CD8-positive, alpha-beta memory T cell (primary cell): ENCODE measurements at places on chromosomes 3 and 15. TPM values are rescaled to one million over a fixed set of nuclear protein-coding genes. Genes with fewer than 3 reads are reported as not detected.

- no peak for DNase-seq
- no peaks in the 10 kb centered on the region for H3K4me1 ChIP-seq
- H3K27me3 ChIP-seq: no peaks in the 10 kb centered on the region
- no peaks in the 10 kb centered on the region for H3K36me3 ChIP-seq
- H3K27ac ChIP-seq: no peak overlapping the region
Observed at GRCh38 chr15:27054426-27054825, 83.4 kb downstream of the GABRG3 start.

- no peak overlapping the region for H3K4me3 ChIP-seq
- no peaks in the 10 kb centered on the region for H3K36me3 ChIP-seq
- no peaks in the 10 kb centered on the region for H3K4me1 ChIP-seq
- no peaks in the 10 kb centered on the region for H3K27me3 ChIP-seq
- H3K27ac ChIP-seq: no peak overlapping the region
- DNase-seq: no peak
Observed at GRCh38 chr3:193240436-193240849, 579 bp upstream of the PLAAT1 start.

GRCh38 chr3:153469162-153469561 lies 307.1 kb downstream of the RAP2B start:
- no peaks in the 10 kb centered on the region for H3K4me1 ChIP-seq

DNA sequence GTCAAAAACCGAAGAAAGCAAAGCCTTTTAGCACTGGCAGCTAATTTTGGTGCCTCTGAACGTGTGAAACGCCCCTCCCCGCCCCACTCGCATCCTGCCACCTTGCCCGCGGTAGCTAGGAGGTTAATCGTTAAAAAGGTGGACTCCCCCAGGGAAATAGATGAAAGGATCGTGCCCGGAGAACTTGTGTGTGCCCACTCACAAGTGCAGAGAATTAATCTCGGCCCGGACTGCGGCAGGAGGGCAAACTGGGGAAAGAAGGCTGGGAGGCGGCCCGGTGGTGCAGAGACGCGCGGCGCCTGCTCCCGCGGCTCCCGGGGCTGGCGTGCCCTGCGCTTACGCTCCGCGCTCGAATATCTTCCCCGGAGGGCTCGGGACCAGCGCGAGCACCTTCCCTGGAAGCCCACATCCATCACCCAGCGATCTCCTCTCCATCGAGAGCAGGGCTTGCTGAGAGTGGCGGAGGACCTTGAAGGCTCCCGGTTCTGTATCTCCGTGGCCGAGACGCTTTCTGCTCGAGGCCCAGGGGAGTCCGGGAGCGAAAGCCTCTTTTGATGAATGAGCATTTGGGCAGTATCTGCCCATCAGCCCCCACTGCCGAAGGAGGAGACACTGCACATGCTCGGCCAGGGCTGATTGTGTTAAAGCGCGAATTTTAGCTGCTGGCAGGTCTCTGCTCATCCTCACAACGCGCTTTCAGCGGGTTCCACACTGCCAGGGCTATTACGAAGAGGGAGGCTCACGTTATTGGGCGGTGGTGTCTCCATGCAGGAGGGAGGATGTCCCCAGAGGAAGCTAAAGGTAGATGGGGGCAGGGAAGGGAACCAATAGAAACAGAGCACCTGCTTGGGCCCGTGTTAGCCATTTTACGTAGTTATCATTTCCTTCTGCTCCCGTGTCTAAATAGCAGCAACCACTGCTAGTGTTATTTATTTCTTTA lies 1.3 kb upstream of the SPTSSB start:
- H3K27me3 ChIP-seq: peaks cover 17% of the 10 kb centered on the region
- peaks cover 16% of the 10 kb centered on the region for H3K4me1 ChIP-seq
- no peak overlapping the region for H3K27ac ChIP-seq
- H3K4me3 ChIP-seq: peak overlapping the region; percentile 54
- DNase-seq: peak; percentile 22
- H3K36me3 ChIP-seq: no peaks in the 10 kb centered on the region

IL12A gene
- polyA plus RNA-seq: 0.79 TPM

DNA sequence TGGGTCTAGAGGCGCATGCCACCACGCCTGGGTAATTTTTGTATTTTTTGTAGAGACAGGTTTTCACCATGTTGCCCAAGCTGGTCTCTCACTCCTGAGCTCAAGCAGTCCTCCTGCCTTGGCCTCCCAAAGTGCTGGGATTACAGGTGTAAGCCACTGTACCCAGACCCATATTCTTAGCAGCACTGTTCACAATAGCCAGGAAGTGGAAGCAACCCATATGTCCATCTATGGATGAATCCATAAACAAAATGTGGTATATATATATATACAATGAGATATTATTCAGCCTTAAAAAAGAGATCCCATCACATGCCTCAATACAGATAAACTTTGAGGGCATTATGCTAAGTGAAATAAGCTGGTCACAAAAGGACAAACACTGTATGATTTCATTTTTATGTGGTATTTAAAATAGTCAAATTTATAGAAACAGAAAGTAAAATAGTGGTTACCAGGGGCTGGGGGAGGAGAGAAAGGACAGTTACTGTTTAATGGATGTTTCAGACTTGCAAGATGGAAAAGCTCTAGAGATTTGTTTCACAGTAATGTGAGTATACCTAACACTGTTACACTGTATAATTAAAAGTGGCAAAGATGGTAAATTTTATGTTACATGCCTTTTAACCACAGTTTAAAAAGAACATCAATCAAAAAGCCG lies 35.7 kb upstream of the GRAMD1C start:
- peaks cover 25% of the 10 kb centered on the region for H3K36me3 ChIP-seq
- H3K27me3 ChIP-seq: no peaks in the 10 kb centered on the region
- H3K4me3 ChIP-seq: no peak overlapping the region
- DNase-seq: no peak
- H3K27ac ChIP-seq: no peak overlapping the region
- no peaks in the 10 kb centered on the region for H3K4me1 ChIP-seq

DYNLT2B gene
- polyA plus RNA-seq: 10.9 TPM

SH2D7 gene
- not detected for polyA plus RNA-seq

DNA sequence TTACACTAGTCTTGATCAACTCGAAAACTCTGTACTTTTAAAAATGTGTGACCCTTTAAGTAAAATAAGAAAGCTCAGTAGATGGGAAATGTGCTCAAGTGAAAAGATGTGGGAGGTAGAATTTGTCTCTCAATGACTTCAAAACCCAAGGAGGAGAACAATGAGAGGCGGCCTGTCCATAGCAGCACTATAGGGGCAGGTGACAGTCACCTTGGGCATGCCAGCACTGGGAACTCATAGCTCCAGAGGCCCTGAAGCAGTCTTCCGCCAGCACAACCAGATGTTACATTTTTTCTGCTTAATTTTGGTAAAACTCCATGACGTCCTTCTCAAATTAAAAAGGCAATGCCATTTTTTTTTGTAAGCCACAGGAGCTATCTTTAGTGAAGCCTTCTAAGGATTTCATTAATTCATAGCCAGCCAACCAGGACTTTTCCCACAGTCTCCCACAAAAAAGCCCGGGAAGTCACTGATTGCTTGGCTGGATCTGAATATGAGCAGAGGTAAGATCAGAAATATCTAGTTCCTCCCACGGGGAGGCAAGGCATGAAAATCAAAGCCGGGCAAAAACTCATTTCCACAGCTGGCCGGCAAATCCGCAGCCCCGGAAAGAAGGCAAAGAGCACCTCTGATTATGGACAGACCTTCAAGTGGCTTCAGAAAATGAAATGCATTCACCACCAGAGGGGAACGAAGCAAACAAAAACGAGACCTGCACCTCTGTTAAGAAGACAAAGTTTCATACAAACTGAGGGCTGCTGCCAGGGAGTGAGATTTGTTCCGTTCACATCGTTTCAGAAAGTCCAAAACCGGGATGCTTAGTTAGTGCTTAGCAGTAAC lies 10.5 kb downstream of the IL17RD start:
- peaks cover 8% of the 10 kb centered on the region for H3K4me1 ChIP-seq
- DNase-seq: no peak
- no peak overlapping the region for H3K4me3 ChIP-seq

DNA sequence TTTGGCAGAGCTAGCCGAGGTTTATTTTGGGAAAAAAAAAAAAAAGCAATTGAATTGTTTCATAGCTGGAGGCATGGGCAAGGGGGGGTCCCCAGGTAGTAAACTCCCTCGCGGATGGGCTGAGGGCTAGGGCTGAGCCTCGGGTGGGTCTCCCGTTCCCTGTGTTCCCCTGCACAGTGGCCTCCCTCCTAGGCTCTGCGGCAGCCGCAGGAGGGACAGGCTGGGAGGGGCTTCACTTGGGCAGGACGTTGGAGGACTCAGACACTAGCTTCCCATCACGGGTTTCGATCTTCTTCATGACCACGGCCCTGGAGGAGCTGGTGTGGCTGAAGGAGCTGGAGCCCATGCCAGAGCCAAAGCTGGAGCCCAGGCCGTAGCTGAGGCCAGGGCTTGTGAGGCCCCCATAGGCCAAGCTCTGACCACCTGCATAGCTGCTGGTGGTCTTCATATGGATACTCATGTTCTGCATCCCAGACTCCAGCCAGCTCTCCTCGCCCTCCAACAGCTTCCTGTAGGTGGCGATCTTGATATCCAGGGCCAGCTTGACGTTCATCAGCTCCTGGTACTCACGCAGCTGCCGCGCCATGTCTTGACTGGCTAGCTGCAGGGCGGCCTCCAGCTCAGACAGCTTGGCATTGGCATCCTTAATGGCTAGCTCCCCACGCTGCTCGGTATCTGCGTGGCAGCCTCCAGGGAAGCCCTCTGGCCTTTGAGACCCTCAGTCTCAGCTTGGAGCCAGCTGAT lies 64.0 kb upstream of the CDAN1 start:
- H3K36me3 ChIP-seq: no peaks in the 10 kb centered on the region
- no peaks in the 10 kb centered on the region for H3K4me1 ChIP-seq
- H3K4me3 ChIP-seq: no peak overlapping the region
- H3K27ac ChIP-seq: no peak overlapping the region
- DNase-seq: no peak

SCN5A gene
- not detected for polyA plus RNA-seq

DNA sequence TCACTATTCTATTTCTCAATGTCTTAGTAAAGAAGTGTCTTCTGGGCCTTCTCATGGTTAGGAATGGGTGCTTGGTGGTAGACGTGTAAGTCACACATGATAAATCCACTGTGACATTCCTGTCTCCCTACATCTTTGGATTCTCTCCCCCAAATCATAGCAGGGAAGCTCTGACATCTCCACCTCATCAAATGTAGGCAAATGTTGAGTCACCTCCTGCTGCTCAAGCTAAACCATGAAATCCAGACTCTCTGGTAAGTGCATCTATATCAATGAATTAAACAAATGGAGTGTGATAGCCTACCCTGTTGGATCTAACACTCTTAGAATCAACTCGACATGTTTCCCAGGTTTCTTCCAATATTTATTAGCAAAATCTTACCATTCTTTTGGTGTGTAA lies 42.8 kb upstream of the RPL35A start:
- no peak overlapping the region for H3K4me3 ChIP-seq
- no peaks in the 10 kb centered on the region for H3K27me3 ChIP-seq
- no peaks in the 10 kb centered on the region for H3K4me1 ChIP-seq

GRCh38 chr3:147393261-147393942 lies 12.9 kb downstream of the ZIC4 start:
- DNase-seq: no peak
- H3K27me3 ChIP-seq: peaks cover 16% of the 10 kb centered on the region
- H3K4me3 ChIP-seq: no peak overlapping the region
- H3K27ac ChIP-seq: no peak overlapping the region

CELF6 gene
- not detected for polyA plus RNA-seq

- H3K4me1 ChIP-seq: peaks cover 14% of the 10 kb centered on the region
- H3K4me3 ChIP-seq: no peak overlapping the region
- no peaks in the 10 kb centered on the region for H3K36me3 ChIP-seq
- no peak for DNase-seq
Observed at GRCh38 chr3:52318186-52318816, 2.2 kb downstream of the DNAH1 start.

XCR1 gene
- polyA plus RNA-seq: not detected

CPNE4 gene
- not detected for polyA plus RNA-seq

DNA sequence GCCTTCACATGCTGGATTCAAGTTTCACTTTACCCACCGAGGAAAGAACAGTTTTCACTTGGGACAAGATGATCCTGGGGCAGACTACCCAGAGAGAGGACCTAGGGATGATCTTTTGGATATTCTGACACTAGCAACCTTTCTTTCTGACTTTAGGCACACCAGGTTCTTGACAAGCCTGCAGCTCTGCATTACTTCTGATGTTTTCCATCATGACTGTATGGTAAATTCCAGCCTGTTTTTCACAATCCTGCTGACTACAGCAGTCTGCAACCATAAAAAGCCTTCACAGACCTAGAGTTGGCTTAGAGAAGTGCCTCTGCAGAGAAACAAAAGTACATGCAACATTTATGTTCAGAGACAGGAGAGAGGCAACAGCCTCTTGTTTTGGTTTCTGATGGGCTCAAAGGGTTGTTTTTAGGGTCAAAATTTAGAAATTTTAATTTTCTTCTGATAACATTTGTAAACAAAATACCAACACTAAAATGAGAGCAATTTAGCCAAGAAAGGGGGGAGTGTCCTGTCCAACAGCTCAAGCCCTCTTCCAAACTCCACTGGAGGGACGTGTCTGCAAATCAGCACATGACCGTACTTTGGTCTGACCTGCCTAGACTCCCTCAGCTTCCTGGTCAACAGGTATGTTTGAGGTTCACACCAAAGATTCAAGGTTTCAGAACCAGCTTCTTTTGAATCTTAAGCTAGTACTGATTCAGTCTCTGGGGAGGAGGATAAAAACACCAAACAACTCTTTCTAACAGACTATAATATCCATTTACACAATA lies 799 bp downstream of the ABI3BP start:
- no peak overlapping the region for H3K27ac ChIP-seq
- H3K36me3 ChIP-seq: no peaks in the 10 kb centered on the region
- no peaks in the 10 kb centered on the region for H3K4me1 ChIP-seq
- H3K27me3 ChIP-seq: no peaks in the 10 kb centered on the region
- DNase-seq: no peak
- H3K4me3 ChIP-seq: no peak overlapping the region

SLC28A1 gene
- polyA plus RNA-seq: not detected

ATP10A gene
- polyA plus RNA-seq: 8.2 TPM

GRCh38 chr15:74865316-74865715 lies 7.8 kb downstream of the SCAMP2 start:
- no peak for DNase-seq
- H3K4me1 ChIP-seq: peaks cover 66% of the 10 kb centered on the region
- H3K27ac ChIP-seq: no peak overlapping the region
- no peak overlapping the region for H3K4me3 ChIP-seq

GDPGP1 gene
- 0.85 TPM for polyA plus RNA-seq

DNA sequence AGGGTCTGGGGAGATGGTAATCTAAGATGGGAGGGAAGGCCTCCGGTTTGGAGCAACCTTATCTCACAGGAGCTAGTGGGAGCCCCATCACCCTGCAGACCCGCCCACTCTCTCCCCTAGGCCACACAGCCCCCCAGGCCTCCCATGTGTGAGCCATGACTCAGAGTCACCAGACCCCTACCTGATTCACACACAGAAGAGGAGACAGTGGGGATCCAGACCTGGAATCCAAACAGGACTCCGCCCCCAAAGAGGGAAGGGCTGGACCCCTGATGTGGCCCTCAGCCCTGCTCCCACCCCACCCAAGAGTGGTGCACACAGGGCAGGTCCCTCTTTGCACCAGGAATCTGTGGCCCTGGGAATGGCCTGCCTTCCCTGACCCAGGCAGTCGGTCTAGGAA lies 97.4 kb downstream of the ADCY5 start:
- peaks cover 7% of the 10 kb centered on the region for H3K27me3 ChIP-seq
- no peak overlapping the region for H3K4me3 ChIP-seq
- DNase-seq: no peak
- no peaks in the 10 kb centered on the region for H3K4me1 ChIP-seq
